ENCODE measurements at places on chromosomes 4 and X. TPM values are rescaled to one million over a fixed set of nuclear protein-coding genes. Genes with fewer than 3 reads are reported as not detected.

Gene TLR10
- 1.6 TPM for total RNA-seq

GRCh38 chr4:152510349-152511147 is 25.3 kb downstream of the FBXW7 start:
- no peak for DNase-seq

DNA sequence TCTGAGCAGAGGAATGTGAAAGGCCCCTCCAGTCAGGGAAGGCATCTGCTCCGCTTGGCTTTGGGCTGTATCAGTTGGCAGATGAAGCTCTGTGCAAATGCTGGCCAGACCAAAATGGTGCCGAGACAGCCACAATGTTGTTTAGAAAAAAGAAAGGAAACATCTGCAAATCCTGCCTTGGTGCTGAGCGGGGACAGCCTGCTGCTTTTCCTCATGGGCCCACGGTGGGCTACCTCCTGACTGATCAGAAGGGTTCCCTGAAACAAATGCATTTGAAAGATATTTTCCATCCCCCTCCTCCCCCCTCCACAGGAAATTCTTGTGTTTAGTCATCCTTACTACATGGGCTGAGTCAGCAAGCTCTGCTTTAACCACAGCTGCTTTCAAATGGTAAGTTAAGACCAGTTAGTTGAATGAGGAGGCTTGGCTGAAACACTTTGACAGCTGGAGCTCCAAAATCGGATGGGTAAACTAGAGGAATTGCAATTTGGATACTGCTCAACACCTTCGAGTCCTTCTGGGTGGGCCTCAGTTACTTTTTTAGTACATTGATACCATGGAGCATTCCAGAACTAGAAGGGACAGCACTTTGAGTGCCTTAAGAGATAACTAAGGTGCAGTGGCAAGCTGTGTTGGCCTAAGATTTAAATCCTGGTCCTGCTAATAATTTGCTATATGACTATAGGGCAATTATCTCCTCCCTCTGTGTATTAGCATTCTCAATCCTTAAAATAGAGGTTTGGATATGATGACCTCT is 36.0 kb downstream of the PLAC1 start:
- DNase-seq = no peak

Gene NDNF
- 11.8 TPM for total RNA-seq

Gene CTAG1A
- not detected for total RNA-seq

Gene GPR50
- not detected for total RNA-seq

DNA sequence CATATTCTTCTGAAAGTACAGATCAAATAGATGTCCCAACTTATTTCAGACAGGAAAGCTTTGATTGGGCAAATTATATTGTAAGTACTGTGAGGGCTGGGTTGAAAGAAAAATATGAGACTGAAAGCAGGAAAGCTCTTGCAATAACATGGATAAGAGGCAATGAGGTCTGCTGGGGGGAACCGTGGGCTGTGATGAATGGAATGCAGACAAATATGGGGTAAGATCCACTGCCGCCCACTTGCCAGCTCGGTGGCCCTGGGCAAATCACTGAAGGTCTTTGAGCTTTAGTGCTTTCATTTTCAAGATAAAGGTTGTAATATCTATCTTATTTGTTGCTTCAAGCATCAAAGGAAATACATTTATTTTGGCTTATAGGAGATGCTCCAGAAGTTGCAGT is 51.0 kb downstream of the AGA start:
- DNase-seq = no peak

Gene TLR6
- 8.2 TPM for total RNA-seq

Gene PPP2R2C
- total RNA-seq = 0.58 TPM

DNA sequence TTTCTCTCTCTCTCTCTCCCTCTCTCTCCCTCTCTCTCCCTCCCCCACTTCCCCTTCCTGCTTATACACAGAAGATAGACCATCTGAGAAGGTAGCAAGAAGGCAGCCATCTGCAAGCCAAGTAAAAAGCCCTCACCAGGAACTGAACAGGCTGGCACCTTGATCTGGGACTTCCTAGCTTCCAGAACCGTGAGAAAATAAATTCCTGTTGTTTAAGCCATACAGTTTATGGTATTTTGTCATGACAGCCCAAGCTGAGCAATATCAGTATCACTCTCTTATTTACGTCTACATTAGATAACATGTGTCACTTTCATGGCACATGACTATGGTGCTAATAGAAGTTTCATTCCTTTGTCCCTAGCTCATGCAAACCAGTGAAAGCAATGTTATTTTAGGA is 581.1 kb downstream of the INPP4B start:
- no peak for DNase-seq

- DNase-seq = no peak
Observed at GRCh38 chr4:172953896-172954568, 214.6 kb upstream of the GALNT7 start.

Gene CTSO
- total RNA-seq = 25.9 TPM

DNA sequence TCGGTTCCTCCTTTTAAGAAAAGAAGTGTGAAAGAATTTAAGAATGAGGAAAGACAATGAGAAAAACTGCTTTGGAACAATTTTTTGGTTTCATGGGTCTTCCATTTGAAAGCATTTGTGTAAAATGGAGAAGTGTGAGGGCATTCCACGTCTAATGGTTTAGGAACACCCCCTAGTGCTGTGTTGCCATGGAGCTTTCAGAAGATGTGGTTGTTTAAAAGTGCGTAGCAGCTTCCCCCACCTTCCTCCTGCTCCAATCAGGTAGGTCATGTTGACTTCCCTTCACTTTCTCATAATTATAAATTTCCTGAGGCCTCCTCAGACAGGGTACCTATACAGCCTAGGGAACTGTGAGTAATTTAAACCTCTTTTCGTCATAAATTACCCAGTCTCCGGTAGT is 50.0 kb downstream of the UGT2B10 start:
- DNase-seq = no peak

Gene TMEM35A
- 2.3 TPM for total RNA-seq

- DNase-seq = no peak
Observed at GRCh38 chr4:80631861-80632260, 296.3 kb downstream of the CFAP299 start.

Gene TMEM144
- total RNA-seq = 11.9 TPM

Gene TNIP2
- 34.9 TPM for total RNA-seq

GRCh38 chrX:40152741-40153344 is 55.1 kb upstream of the BCOR start:
- no peak for DNase-seq

Gene AR
- total RNA-seq = 13.1 TPM

DNA sequence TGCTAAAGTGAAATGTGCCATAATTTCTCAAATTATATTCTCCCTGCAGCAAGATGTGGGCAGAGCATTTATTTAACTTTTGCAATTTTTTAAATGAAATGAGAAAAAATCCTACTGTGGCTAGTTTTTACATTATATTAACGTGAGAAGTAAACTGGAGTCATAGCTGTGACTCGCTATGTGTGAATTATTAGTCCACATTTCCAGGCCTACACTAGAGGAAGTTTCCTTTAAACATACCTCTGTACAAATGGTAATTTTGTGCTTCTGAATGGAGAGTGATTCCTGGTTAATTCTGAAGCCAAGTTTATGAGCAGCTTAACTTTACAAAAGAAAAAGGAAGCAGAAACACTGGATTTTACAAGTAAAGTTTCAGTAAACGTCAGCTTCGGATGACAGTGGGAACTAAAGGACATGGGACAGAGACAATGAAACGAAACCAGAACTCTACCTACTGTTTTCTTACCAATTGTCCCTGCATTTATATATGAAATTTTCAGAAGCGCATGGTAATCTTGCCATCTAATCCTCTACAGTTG is 72.4 kb downstream of the FBXO8 start:
- no peak for DNase-seq

GRCh38 chr4:6755088-6755753 is 27.3 kb upstream of the KIAA0232 start:
- DNase-seq = no peak

GRCh38 chr4:97845758-97846157 is 297.5 kb downstream of the STPG2 start:
- DNase-seq = no peak

- no peak for DNase-seq
Observed at GRCh38 chrX:132022198-132022966, 720 bp upstream of the STK26 start.

- DNase-seq = no peak
Observed at GRCh38 chr4:97457253-97457652, 686.0 kb downstream of the STPG2 start.

- DNase-seq = no peak
Observed at GRCh38 chr4:2324891-2325290, 63.0 kb upstream of the MXD4 start.

- DNase-seq = no peak
Observed at GRCh38 chr4:181507180-181507835, 735.9 kb upstream of the TENM3 start.

DNA sequence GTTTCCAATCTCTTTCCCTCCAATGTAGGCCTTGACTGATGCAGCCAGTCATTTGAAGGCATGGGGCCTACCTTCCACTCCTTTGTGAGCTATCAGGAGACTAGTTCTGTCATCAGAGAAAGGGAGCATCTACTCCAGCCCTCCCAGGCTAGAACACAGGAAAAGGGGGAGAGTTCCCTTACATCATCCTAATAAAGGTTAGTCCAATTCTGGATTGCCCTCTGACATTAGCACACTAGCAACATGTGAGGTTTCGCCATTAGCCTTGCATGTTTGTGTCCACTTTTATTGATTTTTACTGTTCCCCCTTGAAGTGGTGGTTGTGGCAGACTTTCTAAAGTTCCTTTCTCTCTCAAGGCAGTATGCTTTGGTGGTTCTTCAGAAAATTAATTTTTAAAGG is 67.3 kb downstream of the ZFX start:
- no peak for DNase-seq

GRCh38 chrX:31609130-31609529 is 537.3 kb upstream of the FTHL17 start:
- DNase-seq = no peak

Gene BMPR1B
- total RNA-seq = 39.9 TPM

GRCh38 chrX:12617241-12617640 is 174.0 kb upstream of the PRPS2 start:
- no peak for DNase-seq

DNA sequence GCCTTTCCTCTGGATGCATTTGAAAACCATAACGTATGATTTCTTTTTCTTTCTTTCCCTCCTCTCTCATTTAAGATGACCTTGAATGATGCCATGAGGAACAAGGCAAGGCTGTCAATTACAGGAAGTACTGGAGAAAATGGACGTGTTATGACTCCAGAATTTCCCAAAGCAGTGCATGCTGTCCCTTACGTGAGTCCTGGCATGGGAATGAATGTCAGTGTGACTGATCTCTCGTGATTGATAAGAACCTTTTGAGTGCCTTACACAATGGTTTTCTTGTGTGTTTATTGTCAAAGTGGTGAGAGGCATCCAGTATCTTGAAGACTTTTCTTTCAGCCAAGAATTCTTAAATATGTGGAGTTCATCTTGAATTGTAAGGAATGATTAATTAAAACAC is 142.8 kb downstream of the GRIA2 start:
- DNase-seq = no peak

Gene GABRA4
- total RNA-seq = not detected

DNA sequence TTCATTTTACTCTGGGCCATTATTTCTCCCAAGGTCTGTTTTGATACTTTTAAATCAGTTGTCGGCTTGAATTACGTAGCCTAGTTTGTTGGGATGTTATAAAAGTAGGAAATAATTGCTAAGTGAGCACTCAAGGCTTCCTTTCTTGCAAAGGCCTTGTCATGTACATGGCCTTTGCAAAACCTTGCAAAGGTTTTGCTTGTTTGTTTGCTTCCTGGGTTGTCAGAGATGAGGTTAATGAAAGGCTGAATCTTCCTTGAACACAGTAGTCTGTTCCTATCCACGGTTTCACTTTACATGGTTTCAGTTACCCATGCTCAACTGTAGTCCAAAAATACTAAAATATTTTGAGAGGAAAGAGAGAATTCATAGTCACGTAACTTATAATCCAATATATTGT is 113.5 kb downstream of the NAA11 start:
- no peak for DNase-seq
